NCI-H2227 treated with DMSO at 0.1 percent for 48 hours (cell line): ENCODE measurements at places on chromosomes 3 and 15.

GRCh38 chr3:71035314-71035713 lies 548.2 kb downstream of the FOXP1 start:
- no peak for DNase-seq

DNA sequence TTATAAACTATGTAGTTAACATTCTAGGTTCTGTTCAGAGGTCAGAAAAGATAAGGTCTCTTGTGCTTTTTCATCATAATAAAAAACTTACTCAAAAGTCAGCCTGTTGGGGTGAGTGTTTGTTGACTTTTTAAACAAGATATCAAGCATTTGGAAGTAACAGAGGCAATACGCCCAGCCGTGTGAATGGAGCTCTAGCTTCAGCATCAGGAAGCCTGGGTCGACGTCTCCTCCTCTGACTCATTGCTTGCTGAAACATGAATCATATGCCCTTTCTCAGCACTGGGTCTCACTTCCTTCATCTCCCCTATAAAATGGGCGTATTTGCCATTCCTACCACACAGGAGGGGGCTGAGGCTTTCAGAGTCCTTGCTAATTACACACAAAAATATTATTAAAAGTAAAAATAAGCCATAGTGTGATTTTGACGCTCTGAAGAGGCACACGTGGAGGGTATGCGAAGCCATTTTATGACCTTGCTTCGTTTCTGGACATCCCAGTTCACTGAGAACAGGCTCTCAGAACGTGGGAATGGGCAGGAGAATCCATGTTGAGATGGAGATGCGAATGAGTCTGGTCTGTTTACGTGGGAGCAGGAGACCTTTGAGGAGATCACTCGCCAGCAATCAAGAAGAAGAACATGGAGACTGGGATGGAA lies 220.8 kb upstream of the TPRG1 start:
- no peak for DNase-seq

DNA sequence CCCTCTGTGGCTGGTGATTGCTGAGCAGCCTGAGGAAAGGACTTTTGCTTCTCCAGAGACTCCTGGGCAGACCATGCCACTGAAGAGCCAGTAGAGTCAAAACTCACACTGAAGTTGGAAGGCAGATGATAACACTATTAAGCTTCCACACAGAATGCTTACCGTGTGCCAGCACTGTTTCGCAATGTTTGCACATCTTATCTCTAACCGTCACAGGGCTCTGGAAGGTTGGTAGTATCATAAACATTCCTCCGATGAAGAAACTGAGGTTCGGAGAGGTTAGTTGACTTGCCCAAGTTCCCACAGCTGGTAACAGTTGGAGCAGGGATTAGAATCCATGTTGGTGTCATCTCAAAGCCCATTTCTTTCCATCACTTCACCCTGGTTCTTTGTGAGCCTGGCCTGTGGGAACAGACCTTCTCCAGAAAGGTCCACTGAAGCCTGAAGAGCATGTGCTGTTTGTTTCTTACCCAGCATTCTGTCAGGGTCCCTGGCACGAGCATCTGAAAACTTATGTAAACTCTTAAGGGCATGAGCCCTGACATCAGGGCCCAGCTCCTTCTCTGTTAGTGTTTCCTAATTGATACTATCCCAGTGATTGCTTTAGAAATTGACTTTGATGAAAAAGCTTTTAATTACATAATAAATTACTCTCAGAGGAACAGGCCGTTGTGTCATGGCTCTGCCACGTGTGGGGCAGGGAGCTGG lies 77.0 kb upstream of the PRR23C start:
- no peak for DNase-seq

- peak; percentile 8 for DNase-seq
These were observed 277.3 kb upstream of the NR2F2 start for GRCh38 chr15:96053031-96053780.

GRCh38 chr3:100124201-100124761 lies 10.0 kb upstream of the FILIP1L start:
- DNase-seq: no peak

GRCh38 chr15:69685512-69686452 lies 233.2 kb downstream of the RPLP1 start:
- no peak for DNase-seq

DNA sequence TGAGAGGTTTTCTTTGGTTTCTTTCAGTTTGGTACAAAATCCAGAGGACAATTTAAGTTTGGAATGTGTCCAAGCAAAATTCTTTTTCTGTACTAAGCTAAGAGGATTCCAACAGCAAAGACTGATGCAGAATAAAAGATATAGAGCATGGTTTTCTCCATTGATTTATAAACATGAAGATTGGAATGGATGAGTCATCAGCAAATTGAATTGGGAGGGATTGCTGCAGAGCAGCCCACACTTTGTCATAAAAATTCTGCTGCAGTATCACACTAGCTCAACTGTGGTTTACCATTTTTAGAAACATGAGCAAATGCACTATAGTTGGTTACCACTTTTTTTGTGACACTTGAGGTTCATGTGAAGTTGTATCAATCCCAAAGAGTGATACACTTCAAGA lies 16.1 kb upstream of the LARP6 start:
- DNase-seq: no peak

GRCh38 chr3:41650406-41650805 lies 311.5 kb downstream of the ULK4 start:
- DNase-seq: no peak

DNA sequence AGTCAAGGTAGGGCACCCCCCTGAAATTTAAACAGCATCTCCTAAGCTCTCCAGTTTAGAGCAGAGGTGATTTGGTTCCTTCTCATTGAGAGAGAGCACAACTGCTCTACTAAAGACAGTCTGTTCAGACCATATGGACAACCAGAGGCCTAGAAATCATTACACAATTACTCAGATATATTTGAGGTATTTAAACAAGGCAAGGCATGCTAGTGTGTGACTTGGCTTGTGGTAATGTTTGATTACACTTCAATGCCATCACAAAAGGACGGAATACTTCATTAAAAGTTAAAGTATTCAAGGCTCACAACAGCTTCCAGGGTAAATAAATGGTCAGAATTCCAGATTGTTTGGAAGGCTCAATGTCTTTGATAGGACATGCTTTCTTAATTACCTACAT lies 110.2 kb downstream of the LRTM1 start:
- DNase-seq: no peak

- no peak for DNase-seq
These were observed 6.4 kb upstream of the ANKDD1A start for GRCh38 chr15:64905119-64905831.

- DNase-seq: no peak
These were observed 320.2 kb downstream of the UNC13C start for GRCh38 chr15:54298396-54298795.

GRCh38 chr3:126667631-126668449 lies 12.9 kb upstream of the TXNRD3 start:
- no peak for DNase-seq

GRCh38 chr3:30131191-30131590 lies 475.2 kb upstream of the TGFBR2 start:
- no peak for DNase-seq

- no peak for DNase-seq
These were observed 258.9 kb downstream of the PDZRN3 start for GRCh38 chr3:73365756-73366397.

DNA sequence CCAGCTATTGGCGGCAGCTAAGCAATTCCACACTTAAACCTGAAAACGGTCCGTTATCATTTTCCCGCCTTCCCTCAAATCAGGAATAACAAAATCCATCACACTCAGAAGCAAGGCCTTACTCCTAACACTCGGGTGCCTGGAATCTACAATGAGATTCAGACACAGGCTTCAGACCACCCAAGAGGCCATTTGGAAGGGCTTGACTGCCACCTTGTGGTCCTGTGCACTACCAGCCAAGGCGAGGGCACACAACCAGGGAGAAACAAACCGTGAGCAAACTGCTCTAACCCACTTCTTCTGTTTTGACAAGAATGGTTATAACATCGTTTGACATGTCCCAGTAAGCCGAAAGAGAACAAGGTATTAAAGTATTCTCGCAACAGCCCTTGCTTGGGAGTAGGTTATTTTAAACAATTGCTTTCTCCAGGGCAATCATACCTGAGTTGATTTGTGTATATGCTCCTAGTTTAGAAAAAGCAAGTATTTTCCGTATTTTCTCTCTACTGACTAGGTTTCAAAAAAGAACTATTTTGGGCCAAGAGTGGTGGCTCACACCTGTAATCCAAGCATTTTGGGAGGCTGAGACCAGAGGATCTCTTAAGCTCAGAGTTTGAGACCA lies 40.1 kb upstream of the TAFA4 start:
- peak; percentile 11 for DNase-seq

GRCh38 chr3:141094790-141095545 lies 43.8 kb downstream of the SPSB4 start:
- DNase-seq: no peak

- DNase-seq: no peak
These were observed 44.0 kb downstream of the CLSTN2 start for GRCh38 chr3:139978966-139979365.

DNA sequence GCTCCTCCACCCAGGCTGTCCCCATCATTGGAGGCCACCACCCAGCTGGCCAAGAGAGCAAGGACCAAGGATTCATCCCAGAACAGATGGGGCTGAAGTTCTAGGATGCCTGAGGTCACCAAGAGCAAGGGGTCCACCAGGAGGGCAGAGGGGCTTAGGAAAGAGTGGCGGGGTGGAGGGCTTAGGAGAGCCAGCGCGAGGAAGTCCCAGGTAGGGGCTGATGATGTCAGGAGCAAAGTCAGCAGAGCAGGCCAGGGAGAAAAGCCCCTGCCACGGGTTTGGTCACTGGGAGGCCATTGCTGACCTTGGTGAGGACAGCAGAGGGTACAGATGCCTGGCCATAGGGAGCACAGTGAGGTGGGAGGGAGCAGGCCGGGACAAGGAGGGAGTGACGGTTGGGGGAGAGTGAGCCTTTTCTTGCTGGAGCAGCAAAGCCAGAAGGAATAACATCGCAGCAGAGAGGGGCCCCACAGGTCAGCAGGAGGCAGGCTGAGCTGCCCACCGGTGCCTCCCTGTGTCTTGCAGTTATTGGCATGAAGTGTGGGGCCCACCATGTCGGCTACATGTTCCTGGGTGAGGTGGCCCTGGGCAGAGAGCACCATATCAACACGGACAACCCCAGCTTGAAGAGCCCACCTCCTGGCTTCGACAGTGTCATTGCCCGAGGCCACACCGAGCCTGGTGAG lies 5.2 kb downstream of the PARP3 start:
- no peak for DNase-seq
